Upper lobe of right lung (tissue), 1 donor: ENCODE measurements at places on chromosomes 7 and 10. TPM values are rescaled to one million over a fixed set of nuclear protein-coding genes. Genes with fewer than 3 reads are reported as not detected.

DNA sequence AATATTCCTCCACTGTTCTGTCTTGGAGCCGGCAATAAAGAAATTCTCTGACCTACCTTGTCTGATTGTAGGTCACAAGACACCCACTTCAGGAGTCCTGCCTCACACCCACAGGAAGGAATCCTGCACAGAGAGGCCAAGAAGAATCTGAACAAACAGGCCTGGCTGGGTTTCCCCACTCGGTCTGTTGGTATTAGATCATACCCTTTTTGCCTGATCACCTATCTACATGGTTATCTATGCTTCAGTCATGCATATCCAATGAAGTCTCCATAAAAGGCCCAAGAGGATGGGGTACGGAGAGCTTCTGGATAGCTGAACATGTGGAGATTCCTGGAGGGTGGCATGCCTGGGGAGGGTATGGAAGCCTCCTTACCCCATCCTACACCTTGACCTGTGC, 12.3 kb downstream of the OGDH start:
- H3K27me3 ChIP-seq = no peaks in the 10 kb centered on the region
- no peak overlapping the region for H3K4me3 ChIP-seq
- peaks cover 61% of the 10 kb centered on the region for H3K4me1 ChIP-seq
- DNase-seq = no peak
- peaks cover 10% of the 10 kb centered on the region for H3K36me3 ChIP-seq

DNA sequence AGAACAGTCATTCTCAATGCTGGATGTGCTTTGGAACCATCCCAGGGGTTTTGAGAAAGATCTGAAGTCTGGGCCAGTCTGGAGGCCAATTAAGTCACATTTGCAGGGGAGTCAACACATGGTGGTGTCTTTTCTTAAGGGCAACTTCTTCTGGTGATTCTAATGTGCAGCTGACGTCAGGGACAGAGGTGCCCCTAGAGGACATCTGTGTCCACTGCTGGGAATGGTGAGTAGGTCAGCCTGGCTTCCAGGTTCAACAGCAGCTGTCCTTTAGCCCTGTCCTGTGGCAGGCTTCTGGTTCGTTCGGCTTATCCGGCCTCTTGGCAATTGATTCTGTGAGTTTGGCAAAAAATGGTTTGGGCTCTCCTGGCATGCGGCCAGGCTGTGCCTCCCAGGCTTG, 269.7 kb upstream of the HABP2 start:
- H3K36me3 ChIP-seq = no peaks in the 10 kb centered on the region
- no peak overlapping the region for H3K27ac ChIP-seq
- peaks cover 4% of the 10 kb centered on the region for H3K4me1 ChIP-seq
- no peak for DNase-seq
- H3K4me3 ChIP-seq = no peak overlapping the region

DNA sequence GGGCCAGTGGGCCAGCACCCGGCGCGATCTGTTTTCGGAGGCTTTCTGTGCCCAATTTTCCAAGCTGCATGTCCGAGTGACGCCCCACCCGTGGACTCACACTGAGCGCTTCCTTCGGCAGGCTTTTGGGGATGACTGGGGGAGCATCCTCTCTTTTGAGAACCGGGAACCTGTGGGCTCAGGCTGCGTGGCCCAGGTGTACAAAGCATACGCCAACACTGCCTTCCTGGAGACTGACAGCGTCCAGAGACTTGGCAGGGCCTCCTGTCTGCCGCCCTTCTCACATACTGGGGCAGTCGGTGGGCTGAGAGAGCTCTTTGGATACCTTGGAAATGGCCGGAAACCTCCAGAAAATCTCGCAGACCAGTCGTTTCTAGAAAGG, 1.0 kb downstream of the ADCK2 start:
- no peak for DNase-seq

DNA sequence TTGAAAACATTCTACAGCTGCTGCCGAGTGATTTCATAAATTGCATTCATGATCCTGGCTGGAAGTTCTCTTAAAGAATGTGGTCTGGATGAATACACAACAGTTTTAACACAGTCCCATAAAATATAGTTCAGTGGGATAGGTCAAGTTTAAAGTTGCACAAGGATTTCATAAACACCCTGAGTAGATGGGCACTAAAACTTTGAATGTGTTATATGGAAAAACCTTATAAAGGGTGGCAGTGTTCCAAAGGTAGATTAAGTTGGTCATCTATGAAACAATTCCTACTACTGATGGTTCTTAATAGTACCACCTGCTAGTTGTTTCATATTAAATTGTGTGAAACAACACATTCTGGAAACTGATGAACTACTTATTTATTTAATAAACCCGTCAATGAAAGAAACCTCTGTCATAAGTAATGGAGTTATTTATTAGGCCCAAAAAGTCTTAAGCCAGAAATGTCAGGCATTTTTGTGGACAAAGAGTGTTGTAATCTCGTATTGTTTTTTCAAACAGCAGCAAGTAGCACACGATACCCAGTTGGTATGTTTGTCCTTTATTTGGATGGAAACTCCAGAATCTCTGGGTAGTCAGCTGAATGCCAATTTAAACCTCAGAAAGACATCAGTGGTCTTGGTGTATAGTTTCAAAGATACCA, 14.3 kb upstream of the RPA3 start:
- H3K4me3 ChIP-seq = no peak overlapping the region
- H3K27me3 ChIP-seq = no peaks in the 10 kb centered on the region
- DNase-seq = no peak
- no peak overlapping the region for H3K27ac ChIP-seq
- H3K4me1 ChIP-seq = peaks cover 14% of the 10 kb centered on the region

- no peaks in the 10 kb centered on the region for H3K27me3 ChIP-seq
- H3K27ac ChIP-seq = no peak overlapping the region
- peaks cover 44% of the 10 kb centered on the region for H3K4me1 ChIP-seq
- H3K36me3 ChIP-seq = peaks cover 55% of the 10 kb centered on the region
- no peak for DNase-seq
- H3K4me3 ChIP-seq = no peak overlapping the region
Observed at GRCh38 chr10:75229971-75230370, 5.8 kb downstream of the COMTD1 start.

- H3K27me3 ChIP-seq = no peaks in the 10 kb centered on the region
- no peaks in the 10 kb centered on the region for H3K36me3 ChIP-seq
- no peaks in the 10 kb centered on the region for H3K4me1 ChIP-seq
- H3K27ac ChIP-seq = no peak overlapping the region
Observed at GRCh38 chr10:80371467-80371866, 14.9 kb downstream of the DYDC2 start.

- H3K36me3 ChIP-seq = peaks cover 72% of the 10 kb centered on the region
- no peak overlapping the region for H3K4me3 ChIP-seq
- no peak for DNase-seq
- H3K27ac ChIP-seq = no peak overlapping the region
- H3K27me3 ChIP-seq = no peaks in the 10 kb centered on the region
- H3K4me1 ChIP-seq = no peaks in the 10 kb centered on the region
Observed at GRCh38 chr7:104196161-104196560, 11.7 kb downstream of the ORC5 start.

DNA sequence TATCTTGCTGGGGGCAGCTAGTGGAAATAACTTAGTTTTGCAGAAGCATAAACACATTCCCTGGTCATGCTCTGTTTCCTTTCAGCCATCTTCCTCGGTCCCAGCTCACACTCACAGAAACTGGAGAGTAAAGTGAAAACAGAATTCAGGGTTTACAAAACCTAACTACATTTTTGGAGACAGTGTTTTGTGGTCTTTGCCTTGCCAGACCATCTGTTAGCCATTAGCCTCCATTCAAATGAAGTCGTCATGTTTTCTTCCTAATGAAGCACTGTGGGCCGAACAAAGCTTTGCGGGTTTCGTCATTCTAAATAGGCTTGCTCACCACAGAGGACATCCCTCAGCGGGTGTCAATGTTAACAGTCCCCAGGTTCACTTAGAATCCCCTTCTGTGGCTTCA, 214.6 kb upstream of the TMEM72 start:
- H3K27me3 ChIP-seq = no peaks in the 10 kb centered on the region
- H3K27ac ChIP-seq = no peak overlapping the region
- no peak overlapping the region for H3K4me3 ChIP-seq
- H3K4me1 ChIP-seq = no peaks in the 10 kb centered on the region
- no peaks in the 10 kb centered on the region for H3K36me3 ChIP-seq

DNA sequence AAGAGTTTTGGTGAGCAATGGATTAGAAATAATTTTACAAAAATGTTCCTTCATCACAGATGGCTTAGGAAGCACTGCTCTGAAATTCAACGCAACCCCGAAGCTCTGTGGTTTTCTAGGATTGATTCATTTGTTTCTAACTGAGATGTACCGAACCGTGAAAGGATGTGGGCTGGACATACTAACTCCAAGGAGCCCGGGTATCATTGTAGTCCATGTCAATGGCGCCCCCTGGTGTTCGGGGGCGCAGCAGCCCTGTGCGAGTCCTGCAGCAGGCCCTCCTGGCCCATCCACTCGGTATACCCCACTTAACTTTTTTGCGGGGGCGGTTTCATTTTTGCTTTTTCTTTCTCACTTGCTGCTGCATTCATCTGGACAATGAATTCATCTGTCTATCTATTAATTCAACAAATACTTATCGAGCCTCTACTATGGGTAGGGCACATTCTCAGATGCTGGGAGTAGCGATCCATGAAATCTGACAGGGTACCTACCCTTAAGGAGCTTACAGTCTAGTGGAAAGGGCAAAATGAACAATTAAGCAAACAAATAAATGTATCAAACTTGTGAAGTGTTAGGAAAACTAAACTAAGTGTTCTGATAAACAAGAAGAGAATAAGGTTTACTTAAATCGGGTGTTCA, 25.2 kb upstream of the ITPRID1 start:
- H3K4me1 ChIP-seq = no peaks in the 10 kb centered on the region
- peak; percentile 75 for DNase-seq
- H3K4me3 ChIP-seq = no peak overlapping the region
- no peak overlapping the region for H3K27ac ChIP-seq
- no peaks in the 10 kb centered on the region for H3K36me3 ChIP-seq

DNA sequence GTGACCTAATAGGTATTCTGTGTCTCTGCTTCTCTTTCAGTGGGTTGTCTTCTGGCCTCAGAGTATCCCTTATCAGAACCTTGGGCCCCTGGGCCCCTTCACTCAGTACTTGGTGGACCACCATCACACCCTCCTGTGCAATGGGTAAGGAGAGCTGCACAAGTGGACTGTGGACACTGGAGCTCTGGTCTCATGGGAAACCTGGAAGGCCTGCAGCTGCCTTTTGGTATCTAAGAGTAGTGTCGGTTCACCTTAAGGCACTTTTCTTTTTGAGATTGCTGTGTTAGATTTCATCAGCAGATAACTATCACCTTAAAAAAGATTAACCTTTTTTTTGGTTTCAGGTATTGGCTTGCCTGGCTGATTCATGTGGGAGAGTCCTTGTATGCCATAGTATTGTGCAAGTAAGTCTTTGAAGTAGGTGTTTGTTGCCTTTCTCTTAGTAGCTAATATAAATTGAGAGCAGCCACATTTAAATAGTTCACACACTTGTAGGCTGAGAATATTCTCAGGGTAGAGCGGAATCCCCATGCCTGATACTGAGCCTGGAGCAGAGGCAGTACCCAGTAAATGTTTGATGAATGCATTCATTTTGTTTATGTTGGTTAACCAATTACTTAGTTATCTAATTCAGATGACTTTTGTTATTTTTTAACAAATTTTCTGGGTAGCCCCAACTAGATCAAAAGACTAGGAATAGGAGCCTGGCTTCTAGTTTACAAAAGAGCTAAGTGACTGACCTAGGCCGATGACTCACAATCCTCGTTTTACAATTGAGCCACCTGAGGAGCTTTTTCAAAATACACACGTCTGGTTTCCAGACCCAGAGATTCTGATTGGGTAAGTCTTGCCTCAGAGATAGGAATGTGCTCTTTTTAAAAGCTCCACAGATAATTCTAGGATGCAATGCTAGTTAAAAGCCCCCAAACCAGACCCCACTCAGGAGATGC, 3.6 kb downstream of the TMEM254 start:
- H3K4me3 ChIP-seq = no peak overlapping the region
- H3K36me3 ChIP-seq = peaks cover 12% of the 10 kb centered on the region
- no peak for DNase-seq
- peaks cover 5% of the 10 kb centered on the region for H3K4me1 ChIP-seq
- no peaks in the 10 kb centered on the region for H3K27me3 ChIP-seq

GRCh38 chr7:149716932-149717307, 56.5 kb downstream of the ZNF467 start:
- H3K4me3 ChIP-seq = no peak overlapping the region
- DNase-seq = peak; percentile 43
- peaks cover 7% of the 10 kb centered on the region for H3K4me1 ChIP-seq
- H3K27ac ChIP-seq = no peak overlapping the region
- H3K36me3 ChIP-seq = no peaks in the 10 kb centered on the region

- H3K27me3 ChIP-seq = no peaks in the 10 kb centered on the region
- no peaks in the 10 kb centered on the region for H3K36me3 ChIP-seq
- peaks cover 20% of the 10 kb centered on the region for H3K4me1 ChIP-seq
- no peak overlapping the region for H3K4me3 ChIP-seq
- H3K27ac ChIP-seq = no peak overlapping the region
Observed at GRCh38 chr10:34780818-34781380, 34.2 kb downstream of the PARD3 start.

- no peak for DNase-seq
- no peaks in the 10 kb centered on the region for H3K27me3 ChIP-seq
- H3K4me3 ChIP-seq = no peak overlapping the region
- H3K36me3 ChIP-seq = no peaks in the 10 kb centered on the region
Observed at GRCh38 chr10:51527522-51528219, 171.7 kb downstream of the CSTF2T start.

- no peak overlapping the region for H3K27ac ChIP-seq
- no peak for DNase-seq
- H3K4me3 ChIP-seq = no peak overlapping the region
- H3K36me3 ChIP-seq = no peaks in the 10 kb centered on the region
- H3K4me1 ChIP-seq = peaks cover 44% of the 10 kb centered on the region
Observed at GRCh38 chr10:102767428-102768160, 23.8 kb downstream of the WBP1L start.

DNA sequence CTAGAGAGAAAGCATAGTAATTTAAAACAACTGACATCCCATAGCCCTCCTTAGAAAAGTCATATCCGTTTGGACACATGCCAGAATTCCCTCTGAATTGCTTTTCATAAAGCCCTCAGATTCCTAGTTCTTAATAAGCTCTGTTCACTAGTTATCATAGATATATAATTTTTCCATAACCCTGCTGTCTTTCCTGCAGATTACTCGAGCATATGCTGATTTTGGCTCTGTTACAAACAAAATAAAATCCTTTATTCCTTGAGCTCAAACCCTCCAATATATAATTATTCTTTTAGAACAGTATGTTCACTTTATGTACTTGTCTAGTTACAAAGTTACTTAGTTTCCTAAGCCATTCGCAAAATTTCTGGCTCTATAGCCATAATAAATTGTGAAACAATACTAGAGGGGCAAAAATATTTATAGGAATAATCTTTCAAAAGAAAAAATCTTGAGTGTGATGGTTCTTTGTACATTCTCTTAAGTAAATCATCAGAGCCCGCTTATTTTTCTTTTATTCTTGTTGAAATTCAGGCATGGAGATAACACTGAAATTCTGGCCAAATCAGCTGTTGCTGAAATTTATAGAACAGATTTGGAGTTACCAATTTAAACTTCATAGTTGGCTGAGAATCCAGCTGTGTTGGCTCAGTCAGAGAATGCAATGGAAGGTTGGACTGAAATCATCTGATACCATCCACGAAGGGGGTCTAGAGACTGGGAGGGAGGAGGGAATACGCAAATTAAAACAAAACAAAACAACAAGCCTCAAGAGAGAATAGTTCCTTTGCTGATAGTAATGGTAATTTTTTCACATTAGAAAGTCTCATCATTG, 146.1 kb upstream of the TMEM196 start:
- peaks cover 3% of the 10 kb centered on the region for H3K4me1 ChIP-seq
- H3K27me3 ChIP-seq = no peaks in the 10 kb centered on the region
- no peak overlapping the region for H3K27ac ChIP-seq
- no peaks in the 10 kb centered on the region for H3K36me3 ChIP-seq
- no peak for DNase-seq
- H3K4me3 ChIP-seq = no peak overlapping the region

The PAOX gene
- 6.0 TPM for total RNA-seq

The BAMBI gene
- total RNA-seq = 12.9 TPM

The CDC14C gene
- not detected for total RNA-seq

The CTAGE8 gene
- 4.9 TPM for total RNA-seq

The PPP1R3A gene
- total RNA-seq = not detected
